Mammary epithelial cell (primary cell): ENCODE measurements at places on chromosomes 7 and 10.

GRCh38 chr10:131259535-131259934, 52.0 kb downstream of the TCERG1L start:
- no peak for DNase-seq

DNA sequence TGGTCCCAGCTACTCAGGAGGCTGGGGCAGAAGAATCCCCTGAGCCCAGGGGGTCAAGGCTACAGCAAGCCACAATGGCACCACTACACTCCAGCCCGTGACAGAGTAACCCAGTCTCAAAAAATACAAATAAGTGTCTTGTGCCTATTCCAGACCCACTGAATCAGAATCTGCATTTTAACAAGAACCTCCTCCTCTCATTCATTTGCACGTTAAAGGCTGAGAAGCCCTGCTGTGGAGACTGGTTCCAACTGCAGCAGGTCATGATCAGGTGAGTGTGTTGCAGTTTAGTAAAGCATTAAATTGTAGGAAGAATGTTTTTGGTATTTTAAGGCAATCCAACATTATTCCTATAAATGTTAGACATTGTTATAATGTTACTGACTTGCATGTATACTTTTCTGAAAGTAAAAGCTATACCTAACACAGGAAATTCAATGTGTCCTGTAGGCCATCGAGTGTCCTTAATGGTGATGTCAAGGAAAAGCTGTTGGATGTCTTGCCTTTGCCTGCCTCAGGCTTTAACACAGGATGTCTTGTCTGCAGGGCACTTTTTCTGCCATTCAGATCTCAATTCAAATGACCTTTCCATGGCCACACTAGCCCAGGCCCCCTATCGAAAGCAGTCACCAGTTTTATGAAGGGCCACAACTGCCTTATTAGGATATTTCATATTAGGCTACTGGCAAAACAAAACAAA, 30.4 kb downstream of the MKRN1 start:
- DNase-seq: no peak

DNA sequence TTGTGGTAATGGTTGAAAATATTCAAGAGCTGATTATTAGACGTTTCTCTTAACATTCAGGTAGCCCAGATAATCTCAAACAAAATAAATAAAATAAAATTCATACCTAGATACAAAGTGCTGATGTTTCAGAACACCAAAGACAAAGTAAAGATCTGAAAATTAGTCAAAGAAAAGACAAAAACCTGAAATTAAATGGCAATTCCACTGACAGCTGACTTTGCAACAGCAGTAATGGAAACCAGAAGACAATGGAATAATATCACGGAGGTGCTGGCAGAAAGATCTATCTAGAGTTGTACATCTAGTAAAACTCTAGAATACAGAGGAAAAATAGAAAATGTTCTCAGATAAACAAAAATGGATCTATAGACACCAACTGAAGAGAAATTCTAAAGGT, 58.0 kb upstream of the IKZF1 start:
- no peak for DNase-seq

GRCh38 chr7:150379441-150380379, 580 bp downstream of the ZNF775 start:
- DNase-seq: peak; percentile 21

DNA sequence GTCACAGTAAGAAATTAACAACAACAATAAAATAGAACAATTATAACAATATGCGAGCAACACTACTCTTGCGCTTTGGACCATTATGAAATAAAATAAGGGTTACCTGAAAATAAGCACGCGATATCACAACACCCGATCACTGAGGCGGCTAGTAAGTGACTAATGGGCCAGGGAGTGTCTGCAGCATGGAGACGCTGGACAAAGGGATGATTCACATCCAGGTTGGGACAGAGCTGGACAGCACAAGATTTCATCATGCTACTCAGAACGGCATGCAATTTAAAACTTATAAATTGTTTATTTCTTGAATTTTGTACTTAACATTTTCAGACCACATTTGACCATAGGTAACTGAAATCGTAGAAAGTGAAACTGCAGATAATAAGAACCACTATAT, 15.6 kb downstream of the HIBADH start:
- DNase-seq: peak; percentile 79

DNA sequence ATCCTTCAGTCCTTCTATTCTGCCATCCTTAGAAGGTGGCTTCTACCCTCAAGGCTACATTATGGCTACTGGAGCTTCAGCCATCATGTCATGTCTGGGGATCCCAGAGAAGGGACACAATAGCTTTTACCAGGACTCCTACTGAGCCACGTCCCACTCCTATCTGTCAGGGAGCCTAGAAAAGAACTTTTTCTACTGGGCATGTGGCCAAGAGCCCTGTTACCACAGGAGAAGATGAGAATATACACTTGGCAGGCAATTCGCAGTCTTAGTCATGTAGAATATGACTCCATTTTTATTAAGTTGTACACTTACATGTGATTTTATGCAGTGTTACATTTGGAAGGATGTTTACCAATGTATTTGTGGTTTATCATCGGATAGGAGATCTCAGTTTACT, 64.6 kb upstream of the KCNMA1 start:
- DNase-seq: peak; percentile 86

DNA sequence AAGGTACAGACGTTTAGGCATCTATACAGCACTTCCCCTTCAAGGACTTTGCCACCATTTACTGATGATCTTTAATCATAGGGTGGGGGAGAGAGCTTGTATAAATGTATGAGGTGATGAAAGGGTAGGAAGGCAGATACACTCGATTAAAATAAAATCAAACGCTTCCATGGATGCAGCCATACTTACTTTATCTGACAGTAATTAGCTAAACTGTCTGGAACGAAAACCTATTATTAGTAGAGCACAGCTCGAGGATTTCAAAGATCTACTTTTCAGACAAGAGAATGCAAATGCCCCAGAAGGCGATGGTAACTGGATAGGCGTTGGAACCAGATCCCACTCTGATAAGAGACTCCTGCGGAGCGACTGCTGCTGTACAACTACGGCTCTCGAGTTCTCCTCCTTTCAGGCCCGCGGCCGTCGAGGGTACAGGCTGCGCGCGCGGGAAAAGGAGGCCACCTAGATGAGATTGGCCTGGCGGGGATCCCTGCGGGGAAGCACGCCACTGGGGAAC, 3.1 kb upstream of the NKX2-3 start:
- DNase-seq: no peak

- peak; percentile 87 for DNase-seq
Observed at GRCh38 chr7:27111042-27111750, 8.7 kb upstream of the HOXA2 start.

DNA sequence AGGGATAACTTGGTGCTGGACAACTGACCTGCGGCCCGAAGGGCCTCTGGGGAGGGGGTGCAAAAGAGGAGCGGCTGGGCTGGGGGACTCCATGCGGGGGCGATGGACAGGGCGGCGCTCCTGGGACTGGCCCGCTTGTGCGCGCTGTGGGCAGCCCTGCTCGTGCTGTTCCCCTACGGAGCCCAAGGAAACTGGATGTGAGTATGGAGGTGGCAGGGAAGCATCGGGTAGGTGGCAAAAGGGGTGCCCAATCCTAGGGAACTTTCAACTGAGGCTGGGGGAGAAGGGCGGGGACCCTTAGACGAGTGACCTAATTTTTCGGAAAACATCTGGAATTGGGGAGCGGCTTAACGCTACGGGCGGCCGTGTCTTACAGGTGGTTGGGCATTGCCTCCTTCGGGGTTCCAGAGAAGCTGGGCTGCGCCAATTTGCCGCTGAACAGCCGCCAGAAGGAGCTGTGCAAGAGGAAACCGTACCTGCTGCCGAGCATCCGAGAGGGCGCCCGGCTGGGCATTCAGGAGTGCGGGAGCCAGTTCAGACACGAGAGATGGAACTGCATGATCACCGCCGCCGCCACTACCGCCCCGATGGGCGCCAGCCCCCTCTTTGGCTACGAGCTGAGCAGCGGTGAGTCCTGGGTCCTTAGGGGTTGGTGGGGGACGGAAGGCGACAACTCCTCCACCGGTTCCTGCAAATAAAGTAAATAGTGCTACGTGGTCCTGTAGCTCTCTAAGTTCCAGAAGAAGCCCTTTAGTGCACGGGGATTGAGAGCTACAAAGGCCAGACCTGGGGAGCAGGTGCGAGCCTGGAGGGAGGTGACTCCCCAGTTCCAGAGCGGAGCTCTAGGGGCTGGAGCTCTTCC, 622 bp downstream of the WNT16 start:
- peak; percentile 37 for DNase-seq

DNA sequence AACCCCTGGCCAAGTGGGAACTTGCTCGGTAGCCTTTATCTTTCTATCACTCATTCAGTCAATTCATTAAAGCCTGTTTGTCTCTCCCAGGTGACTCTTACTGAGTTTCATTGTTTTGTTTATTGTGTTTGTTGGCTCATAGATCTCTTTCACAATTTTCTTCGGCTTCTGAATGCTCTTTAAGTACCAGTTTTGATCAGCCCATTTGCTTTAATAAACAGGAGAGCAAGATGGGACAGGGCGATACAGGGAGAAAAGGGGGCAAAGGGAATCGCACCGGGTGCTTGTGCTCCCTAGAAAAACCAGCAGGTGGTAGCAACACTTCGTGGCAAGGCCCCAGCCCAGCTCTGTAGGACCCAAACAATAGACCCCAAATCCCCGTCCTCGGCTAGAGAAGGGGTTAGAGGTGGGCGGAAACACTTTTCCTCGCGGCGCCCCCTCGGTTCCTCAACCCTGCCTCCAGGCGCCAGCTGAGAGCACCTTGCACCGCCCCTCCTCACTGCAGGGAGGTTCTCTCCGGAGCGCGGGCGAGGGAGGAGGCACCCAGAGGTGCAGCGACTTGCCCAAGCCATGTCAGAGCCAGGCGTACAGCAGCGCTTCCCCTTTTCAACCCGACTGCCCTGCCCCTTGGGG, 1.0 kb upstream of the EPHB6 start:
- peak; percentile 66 for DNase-seq

- no peak for DNase-seq
Observed at GRCh38 chr10:73251683-73252444, 580 bp downstream of the MRPS16 start.

DNA sequence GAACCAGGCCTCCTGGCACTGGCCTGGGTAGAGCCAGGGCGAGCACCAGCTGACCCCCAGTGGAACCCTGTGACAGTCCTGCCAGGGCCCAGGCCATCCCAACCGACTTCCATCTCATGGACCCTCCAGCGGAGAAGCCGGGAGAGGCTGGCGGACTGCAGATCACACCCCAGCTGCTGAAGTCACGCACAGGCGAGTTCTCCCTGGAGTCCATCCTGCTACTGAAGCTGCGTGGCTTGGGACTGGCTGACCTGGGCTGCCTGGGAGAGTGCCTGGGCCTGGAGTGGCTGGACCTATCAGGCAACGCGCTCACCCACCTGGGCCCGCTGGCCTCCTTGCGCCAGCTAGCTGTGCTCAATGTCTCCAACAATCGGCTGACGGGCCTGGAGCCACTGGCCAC, 4.7 kb downstream of the RARRES2 start:
- DNase-seq: no peak

DNA sequence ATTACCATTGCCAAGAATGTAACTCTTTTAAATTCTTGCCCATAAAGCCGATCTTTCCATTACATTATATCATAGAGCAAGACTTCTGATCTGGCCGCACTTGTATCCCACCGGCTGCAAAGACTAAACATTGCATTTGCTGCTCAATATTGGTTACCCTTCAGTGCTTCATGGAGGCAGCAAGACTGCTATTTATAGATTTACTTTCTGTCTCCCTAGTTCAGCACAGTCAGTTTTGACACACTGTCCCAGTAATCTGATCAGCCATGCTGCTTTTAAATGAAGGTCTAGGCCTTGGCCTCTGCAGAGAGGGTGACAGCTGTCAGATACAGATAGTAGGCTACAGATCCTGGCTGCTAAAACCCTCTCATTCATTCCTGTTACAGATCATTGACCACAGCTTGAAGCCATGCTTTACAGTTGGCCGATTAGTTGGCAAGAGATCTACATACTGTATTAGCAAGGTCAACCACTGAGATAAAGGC, 562.6 kb upstream of the GALNT17 start:
- DNase-seq: no peak

DNA sequence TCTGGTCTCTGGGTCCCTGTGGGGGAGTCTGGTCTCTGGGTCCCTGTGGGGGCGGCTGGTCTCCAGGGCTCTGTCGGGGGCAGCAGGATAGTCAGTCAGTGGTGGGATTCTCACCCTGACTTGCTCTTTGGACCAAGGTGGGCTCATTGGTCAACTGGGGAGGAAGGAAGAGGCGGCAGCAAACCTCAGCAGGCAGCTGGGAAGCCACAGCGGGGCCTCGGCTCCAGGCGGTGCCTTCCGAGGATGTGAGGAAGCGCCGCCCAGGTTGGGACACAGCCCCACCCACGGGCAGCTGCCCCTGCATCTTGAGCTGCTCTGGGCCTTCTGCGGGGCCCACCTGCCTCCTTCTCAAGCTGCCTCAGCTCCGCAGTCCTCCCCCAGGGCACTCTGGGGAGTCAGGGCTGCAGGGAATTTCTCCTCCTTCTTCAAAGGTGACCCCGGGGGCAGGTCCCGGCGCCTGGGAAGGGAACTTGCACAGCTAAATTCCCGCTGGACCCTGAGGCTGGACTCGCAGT, 20.4 kb upstream of the KNDC1 start:
- no peak for DNase-seq

GRCh38 chr7:38330861-38331621, 57.6 kb upstream of the TARP start:
- no peak for DNase-seq

DNA sequence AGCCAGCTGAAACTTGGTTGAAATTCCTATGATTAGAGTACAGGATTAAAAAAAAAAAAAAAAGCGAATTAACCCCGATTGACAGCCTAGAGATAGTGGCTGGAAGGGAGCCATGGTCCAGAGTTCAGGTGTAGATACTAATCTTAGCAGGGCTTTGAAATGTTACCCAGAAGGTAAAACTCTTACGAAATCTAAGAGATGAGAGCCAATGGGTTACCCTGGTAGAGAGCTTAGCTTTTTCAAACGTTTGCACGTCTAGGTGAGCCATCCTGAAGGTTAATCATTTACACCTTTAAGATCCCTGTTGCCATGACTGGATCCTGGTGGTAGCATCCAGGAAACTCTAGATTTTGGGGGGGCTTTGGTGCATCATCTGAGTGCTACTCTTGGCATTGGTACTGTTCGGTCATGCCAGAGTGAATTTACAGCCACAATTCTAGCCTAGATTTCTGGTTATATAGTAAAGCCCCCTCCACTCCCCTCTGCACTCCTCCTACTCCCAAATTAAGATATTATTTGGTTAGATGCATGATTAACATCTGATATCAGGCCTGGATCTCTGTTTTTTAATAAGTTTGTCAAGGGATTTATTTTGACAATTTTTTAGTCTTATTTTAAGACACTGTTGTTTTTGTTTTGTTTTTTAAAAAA, 1.2 kb downstream of the AGFG2 start:
- no peak for DNase-seq

- DNase-seq: peak; percentile 41
Observed at GRCh38 chr10:97475936-97476594, 22.2 kb downstream of the MMS19 start.

GRCh38 chr7:25628446-25628845, 400.2 kb upstream of the NPVF start:
- no peak for DNase-seq

GRCh38 chr7:38410056-38410455, 136.6 kb upstream of the TARP start:
- no peak for DNase-seq

- DNase-seq: peak; percentile 95
Observed at GRCh38 chr10:44300666-44301649, 83.9 kb downstream of the CXCL12 start.

GRCh38 chr10:95077556-95077955, 8.3 kb upstream of the CYP2C8 start:
- no peak for DNase-seq

- DNase-seq: no peak
Observed at GRCh38 chr7:85078181-85078580, 108.7 kb downstream of the SEMA3D start.
